ENCODE measurements at places on chromosomes 11 and 22. TPM values are rescaled to one million over a fixed set of nuclear protein-coding genes. Genes with fewer than 3 reads are reported as not detected.
A peak's percentile ranks its signal among the peaks of the same experiment; 100 is the strongest.

DNA sequence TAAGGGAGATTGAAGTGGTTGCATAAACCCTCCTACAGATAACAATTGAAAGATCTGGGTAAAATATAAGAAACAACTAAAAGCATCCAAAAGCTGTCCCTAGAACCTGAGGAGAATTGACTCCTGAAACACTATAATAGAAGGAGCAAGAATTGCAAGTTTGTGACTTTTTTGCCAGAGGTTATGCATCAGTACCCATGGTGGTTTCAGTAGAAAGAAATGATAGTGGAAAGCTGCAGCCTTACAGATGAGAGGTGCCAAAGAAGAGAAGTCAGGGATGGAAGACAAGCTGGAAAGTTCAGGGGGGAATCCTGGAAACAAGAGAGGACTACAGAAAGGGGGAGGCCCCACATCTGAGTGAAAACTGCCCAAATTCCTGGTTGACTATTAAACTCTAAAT is 80.7 kb downstream of the PACS1 start:
- DNase-seq, result no peak

- DNase-seq, result no peak
These were observed 22.9 kb downstream of the STX3 start for GRCh38 chr11:59778122-59778521.

- DNase-seq, result peak; percentile 68
These were observed 14.9 kb upstream of the MS4A4A start for GRCh38 chr11:60265373-60266214.

- DNase-seq, result no peak
These were observed 2.2 kb downstream of the YIF1A start for GRCh38 chr11:66286699-66287098.

The NCR3LG1 gene
- 2.7 TPM for total RNA-seq

- DNase-seq, result no peak
These were observed 59.4 kb upstream of the ANGPTL5 start for GRCh38 chr11:101975734-101976133.

All from dermis blood vessel endothelial cell (primary cell).